Endothelial cell of umbilical vein (primary cell): ENCODE measurements at places on chromosomes 1 and 21. TPM values are rescaled to one million over a fixed set of nuclear protein-coding genes. Genes with fewer than 3 reads are reported as not detected.

PROX1 gene
- 3.3 and 4.0 TPM in 2 replicates for total RNA-seq

RNU1-3 gene
- 1,319 and 2,019 TPM in 2 replicates for total RNA-seq

DNA sequence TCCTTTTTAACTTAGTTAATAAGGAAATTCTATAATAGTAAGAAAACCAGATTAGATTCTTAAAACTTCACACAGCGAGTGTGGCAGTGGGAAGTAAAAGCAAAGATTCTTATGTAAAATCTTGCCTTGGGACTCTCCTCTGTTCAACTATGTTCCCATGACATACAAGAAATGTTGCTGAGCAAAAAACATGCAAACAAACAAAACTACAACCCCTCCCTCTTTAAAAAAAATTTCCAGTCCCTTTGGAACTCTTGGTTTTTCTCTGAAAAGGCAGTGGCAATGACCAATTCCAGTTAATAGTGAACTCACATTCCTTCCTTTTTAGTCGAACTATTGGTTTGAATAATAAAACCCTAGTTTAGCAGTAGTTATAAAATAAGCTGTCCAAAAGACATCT is 453.1 kb upstream of the ZRANB2 start:
- DNase-seq, result no peak

DNA sequence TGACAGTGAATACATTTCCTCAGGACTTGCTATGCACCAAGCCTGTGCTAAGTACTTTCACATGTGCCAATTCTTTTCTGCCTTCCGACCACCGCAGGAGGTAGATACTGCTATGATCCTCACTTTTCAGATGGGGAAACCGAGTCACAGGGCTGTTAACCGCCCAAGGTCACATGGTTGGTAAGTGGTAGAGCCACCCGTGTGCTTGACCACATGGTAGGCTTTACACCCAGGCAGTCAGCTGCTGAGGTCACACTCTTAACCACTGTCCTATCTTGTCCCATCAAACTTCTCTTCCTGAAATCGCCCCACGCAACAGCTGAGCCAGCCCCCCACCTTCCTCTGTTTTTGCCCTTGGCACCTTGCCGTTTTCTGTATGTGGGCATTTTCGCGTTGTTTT is 31.0 kb upstream of the SDHB start:
- no peak for DNase-seq

DNA sequence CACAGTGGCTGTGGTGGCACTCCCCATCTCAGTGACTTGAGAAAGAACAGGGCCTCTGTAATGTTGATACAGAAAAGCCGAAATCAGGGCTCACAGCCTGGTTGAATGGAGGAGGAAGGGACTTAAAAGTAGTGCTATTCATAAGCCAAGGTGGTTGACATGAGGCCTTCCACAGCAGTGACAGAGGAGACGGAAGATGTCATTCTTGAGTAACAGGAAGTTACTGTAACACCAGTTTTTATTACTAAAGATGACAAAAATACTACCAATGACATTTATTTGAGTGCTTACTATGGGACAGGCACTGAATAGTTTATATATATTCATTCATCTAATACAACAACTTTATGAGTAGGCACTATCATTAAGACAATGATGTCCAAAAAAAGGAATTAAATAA is 52.8 kb upstream of the GNG12 start:
- DNase-seq, result no peak

SLAMF8 gene
- not detected in 2 replicates for total RNA-seq

- no peak for DNase-seq
These were observed 393 bp downstream of the LYSMD1 start for GRCh38 chr1:151165281-151165737.

GRCh38 chr1:6253380-6253779 is 7.5 kb downstream of the GPR153 start:
- no peak for DNase-seq

DNA sequence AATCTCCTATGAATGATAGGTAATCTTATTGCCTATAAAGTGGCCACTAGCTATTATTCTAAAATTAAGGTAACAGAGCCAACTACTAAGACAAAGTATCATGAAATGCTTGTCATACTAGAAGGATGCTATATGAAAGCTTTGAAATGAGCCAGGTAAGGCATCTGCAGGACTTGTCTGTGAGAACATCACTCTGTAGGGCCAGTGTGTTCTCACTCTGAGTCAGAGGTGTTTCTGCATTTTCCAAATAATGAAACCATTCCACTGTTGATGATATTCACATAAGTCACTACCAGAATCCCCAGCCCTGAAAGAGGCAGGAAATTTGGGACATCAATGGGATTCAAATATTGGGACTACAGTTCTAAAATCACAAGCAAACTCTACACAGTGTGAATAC is 25.8 kb upstream of the GBP5 start:
- DNase-seq, result no peak

DNA sequence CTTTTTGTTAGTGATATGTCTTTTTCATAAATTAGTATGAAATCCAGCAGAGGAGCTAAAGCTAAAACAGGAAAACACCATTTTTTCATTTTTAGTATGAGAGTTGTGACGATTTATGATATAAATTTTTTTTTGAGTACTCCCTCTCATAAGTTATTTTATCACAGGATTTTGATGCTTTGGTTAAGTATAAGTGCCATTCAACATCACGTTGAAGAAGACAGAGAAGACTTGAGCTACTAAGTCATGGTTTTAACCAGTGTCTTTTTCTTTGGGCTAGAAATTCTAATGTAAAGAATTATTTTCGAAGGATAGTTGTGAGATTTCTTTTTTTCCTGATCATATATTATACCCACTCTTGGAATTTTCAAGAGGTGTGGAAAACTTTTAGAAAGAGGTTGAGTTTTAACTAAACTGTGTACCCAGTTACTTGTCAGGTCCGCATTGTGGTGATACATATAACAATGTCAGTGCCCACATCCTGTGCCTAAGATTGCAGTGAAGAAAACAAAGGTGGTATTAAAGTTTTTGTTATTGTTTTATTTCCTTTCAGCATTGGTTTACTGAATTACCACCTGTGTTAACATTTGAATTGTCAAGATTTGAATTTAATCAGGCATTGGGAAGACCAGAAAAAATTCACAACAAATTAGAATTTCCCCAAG is 93.8 kb downstream of the USP25 start:
- DNase-seq, result no peak

DNA sequence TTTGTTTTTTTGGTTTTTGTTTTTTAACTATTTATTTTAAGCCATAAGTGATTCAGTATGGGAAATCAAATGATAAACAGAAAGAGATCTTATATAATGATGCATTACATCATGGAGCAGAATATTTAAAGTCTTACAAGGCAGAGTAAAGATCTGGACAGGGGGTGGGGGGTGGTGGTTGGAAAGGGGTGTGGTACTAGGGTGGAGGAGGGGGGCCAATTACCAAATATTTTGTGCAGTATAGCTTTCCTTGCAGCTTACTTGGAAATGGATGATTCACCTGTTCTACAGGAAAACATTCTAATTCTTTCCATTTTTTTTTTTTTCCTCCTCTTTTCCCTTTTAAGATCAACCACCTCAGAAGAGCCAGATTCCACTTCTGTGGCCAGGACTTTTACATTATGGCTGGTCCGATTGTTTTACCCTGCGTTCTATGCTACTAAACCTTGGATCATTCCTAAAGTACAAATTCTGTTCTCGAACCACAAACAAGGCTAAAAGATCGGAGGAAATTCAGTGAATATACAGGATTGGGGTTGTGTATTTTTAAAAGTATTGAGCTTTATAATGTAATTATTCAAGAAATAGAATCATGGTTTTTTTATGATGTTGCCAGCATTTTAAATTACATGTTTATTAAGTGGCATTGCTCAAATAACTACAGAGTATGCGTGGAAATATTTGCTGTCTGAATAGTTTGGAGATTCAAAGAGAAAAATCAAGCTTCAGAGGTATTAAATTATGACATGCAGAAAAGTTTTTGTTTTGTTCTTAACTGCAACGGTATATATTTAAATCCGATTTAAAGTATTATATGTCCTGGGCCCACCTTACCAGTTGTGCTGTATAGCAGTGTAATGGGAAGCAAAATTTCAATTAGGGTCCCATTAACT is 859.5 kb downstream of the USP25 start:
- no peak for DNase-seq

BEND5 gene
- total RNA-seq, result not detected in 2 replicates

- DNase-seq, result no peak
These were observed 25.5 kb downstream of the CDC14A start for GRCh38 chr1:100377590-100378361.

- no peak for DNase-seq
These were observed 15.5 kb upstream of the PRDM16 start for GRCh38 chr1:3053366-3053980.
